ENCODE measurements at places on chromosomes 11 and 22.

- no peak for DNase-seq
Measured at GRCh38 chr11:88297421-88297820, 40.1 kb downstream of the CTSC start.

DNA sequence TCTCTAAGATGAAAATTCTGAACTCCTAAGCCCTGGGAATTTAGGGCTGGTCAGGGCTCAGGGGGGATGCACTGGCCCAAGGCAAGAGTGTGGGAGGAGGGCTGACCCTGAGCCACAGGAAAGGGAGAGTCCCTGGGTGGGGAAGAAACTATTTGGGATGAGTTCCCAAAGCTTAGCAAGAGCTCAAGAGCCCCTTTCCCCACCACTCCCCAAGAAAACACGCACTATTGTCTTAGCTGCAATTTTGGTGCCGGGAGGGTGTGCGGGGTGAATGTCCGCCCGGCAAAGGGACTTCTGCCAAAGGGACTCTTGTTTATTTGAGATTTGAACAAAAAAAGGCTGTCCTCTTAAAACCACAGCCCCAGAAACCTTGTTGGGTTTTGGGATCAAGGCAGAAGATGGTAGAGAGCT lies 37.0 kb downstream of the KIAA1671 start:
- no peak for DNase-seq

- no peak for DNase-seq
Measured at GRCh38 chr11:44016131-44016530, 31.6 kb upstream of the ACCSL start.

DNA sequence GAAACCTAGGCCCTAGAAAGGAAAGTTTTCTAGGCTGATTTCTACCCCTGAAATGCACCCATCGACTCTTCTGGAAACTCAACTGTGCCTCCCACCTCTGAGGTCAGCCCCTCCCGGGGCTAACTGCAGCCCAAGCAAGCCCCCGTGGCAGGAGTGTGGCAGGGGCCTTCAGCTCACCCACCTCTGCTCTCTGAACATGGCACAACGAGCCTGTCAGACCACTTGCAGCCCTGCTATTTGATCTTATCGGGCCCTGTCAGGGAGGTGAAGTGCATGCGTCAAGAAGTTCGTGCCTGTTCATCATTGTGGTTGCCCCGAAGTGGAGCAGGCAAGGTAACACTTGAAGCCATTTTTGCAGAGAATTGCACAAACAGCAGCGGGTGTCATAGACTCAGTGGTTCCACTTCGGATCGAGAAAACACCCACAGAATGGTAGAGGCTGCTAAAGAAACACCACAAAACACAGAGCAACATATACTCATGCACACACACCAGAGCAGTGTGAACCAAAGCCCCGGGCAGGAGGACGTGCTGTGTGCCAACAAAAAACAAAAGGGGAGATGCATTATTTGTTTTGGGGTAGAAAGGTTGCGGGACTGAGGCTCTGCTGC lies 262.7 kb downstream of the ETS1 start:
- DNase-seq, result peak; percentile 75

GRCh38 chr11:72535194-72535547 lies 100.8 kb upstream of the CLPB start:
- DNase-seq, result no peak

GRCh38 chr11:79956061-79956460 lies 515.2 kb upstream of the TENM4 start:
- no peak for DNase-seq

- DNase-seq, result no peak
Measured at GRCh38 chr22:47575291-47575690, 812.8 kb downstream of the TBC1D22A start.

DNA sequence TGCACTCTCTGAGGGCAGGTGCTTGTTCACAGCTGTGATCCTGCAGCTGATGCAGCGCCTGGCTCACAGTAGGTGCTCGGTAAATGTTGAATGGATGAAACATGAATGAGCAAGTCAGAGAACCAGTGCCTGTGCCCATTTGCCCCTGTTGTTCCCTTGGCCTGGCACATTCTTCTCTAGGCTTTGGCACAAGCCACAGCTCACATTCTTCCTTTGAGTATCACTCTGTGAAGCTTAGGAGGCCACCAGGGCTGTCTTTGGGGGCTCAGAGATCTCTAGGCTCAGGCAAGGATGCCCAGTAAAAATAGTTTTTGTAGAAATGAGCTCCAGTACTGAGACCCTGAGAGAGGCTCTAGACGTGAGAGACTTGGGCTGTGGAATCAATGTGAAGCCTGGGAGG lies 144.6 kb upstream of the NAV2 start:
- DNase-seq, result no peak

DNA sequence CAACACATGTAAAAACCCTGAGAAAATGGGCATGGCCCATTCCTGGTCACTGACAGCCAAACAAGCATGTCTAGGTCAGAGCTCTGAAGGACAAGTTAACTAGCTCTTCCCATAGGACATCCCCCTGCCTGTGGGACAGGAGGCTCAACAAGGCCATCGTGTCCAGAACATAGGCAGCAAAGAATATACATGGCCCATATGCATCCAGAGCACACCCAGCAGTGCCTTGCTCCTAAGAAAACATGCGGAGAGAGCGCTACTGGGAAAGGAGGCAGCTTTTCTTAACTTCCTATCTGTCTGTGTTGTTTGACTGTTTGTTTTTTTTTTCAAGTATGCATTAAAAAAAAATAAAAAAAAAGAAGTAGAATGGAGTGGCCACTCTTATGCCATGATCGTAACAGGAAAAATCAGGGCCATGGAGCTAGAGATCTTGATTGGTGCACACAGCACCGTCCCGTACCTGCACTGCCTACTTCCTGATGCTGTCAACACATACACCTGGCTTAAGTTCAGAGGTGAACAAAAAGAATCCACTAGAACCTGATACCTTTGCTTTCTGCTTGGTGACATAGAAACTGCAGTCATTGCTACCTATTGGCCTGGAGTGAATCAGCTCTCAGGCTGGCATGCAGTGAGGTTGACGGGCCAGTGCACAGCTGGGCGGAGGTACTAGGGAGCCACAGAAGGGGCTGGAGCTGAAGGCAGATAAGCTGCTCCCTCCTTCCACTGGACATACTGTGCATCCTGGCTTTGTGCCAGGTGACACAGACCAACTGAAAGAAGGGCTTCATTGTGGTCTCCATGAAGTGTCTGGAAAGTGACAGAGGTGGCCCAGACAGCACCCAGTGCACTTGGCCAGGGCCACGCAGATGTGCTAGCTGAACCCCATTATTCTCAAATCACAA lies 11.9 kb downstream of the UFD1 start:
- no peak for DNase-seq

DNA sequence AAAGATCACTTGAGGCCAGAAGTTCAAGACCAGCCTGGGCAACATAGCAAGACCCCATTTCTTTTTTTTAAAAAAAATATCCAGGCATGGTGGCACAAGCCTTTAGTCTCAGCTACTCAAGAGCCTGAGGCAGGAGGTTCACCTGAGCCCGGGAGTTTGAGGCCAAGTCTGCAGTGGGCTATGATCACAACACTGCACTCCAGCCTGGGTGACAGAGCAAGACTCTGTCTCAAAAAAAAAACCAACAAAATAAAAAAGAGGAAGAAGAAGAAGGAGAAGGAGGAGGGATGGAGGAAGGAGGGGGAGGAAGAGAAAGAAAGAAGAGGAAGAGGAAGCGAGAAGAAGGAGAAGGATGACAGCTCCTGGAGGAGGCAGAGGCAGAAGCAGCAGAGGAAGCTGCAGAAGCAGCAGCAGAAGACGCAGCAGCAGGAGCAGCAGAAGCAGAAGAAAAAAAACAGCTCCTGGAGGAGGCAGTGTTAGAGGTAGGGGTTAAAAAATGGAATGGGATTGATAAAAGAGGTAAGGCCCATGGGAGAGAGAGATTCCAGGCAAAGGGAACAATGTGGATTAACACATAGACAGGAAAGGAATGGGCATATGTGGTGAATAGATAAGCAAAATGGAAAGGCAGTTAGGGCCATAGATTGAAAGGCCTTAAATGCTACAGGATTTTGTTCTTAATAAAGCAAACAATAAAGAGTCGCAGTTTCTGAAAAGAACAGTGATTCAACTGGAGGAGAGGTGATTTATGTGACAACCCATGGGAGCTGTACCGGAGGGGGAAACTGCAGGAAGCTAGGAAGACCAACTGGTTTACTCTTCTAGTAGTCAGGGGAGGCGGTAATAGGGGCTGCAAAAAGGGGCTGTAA lies 10.9 kb downstream of the PRCP start:
- no peak for DNase-seq
